ENCODE measurements at places on chromosomes 6 and 20. TPM values are rescaled to one million over a fixed set of nuclear protein-coding genes. Genes with fewer than 3 reads are reported as not detected.

The UBD gene
- polyA plus RNA-seq: 0.10 TPM

The DUSP15 gene
- 0.33 TPM for polyA plus RNA-seq

The RNF217 gene
- 8.8 TPM for polyA plus RNA-seq

GRCh38 chr6:112725541-112726085 lies 378.5 kb downstream of the RFPL4B start:
- no peaks in the 10 kb centered on the region for H3K36me3 ChIP-seq
- H3K27ac ChIP-seq: no peak overlapping the region
- no peak for DNase-seq
- no peaks in the 10 kb centered on the region for H3K4me1 ChIP-seq

DNA sequence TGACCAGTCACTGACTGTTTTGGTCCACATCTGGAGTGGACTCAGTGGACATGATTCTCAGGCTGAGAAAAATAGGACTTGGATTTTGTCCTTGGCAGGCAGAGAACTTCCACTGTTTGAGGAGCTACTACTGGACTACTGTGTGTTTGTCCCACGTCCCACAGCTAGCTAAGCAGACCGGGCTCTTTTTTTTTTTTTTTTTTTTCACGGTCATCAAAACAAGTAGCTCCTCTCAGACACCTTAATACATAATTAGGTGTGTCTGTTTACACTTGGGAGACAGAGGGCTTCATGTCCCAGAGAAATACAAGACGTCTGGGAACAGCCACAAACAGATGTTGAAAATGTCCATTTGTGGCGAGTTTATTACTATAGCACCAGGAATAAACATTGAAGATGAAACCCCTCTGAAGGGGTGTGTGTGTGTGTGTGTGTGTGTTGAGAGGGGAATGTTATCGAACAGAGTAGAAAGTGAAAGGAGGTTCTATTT lies 155.0 kb upstream of the SUPT3H start:
- no peaks in the 10 kb centered on the region for H3K36me3 ChIP-seq
- H3K4me3 ChIP-seq: no peak overlapping the region
- no peak overlapping the region for H3K27ac ChIP-seq

- H3K4me1 ChIP-seq: no peaks in the 10 kb centered on the region
- H3K27ac ChIP-seq: no peak overlapping the region
- no peak for DNase-seq
- H3K36me3 ChIP-seq: no peaks in the 10 kb centered on the region
Measured at GRCh38 chr6:54391577-54391976, 83.3 kb downstream of the TINAG start.

Data from endothelial cell of umbilical vein (primary cell).